ENCODE measurements at places on chromosomes 2 and 18.

- DNase-seq = no peak
Observed at GRCh38 chr2:67930156-67930555, 132.6 kb downstream of the C1D start.

DNA sequence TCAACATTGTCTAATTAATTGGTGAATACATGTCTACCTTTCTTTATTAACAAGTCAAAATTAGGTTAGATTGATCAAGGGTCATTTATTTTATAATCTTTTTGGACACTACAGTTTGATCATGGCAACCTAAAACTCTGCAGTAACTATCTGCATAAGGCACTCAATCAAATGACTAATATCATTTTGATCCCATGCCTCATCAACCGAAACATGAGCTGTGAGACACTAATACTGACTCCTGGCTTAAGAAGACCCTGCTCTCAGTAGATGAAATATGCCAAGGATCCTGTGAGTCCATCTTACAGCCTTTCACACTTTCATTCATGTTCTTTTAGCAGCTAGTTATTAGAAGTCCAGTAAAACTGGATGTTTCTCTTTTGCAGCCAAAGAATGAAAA, 169.4 kb upstream of the CAVIN2 start:
- DNase-seq = no peak

DNA sequence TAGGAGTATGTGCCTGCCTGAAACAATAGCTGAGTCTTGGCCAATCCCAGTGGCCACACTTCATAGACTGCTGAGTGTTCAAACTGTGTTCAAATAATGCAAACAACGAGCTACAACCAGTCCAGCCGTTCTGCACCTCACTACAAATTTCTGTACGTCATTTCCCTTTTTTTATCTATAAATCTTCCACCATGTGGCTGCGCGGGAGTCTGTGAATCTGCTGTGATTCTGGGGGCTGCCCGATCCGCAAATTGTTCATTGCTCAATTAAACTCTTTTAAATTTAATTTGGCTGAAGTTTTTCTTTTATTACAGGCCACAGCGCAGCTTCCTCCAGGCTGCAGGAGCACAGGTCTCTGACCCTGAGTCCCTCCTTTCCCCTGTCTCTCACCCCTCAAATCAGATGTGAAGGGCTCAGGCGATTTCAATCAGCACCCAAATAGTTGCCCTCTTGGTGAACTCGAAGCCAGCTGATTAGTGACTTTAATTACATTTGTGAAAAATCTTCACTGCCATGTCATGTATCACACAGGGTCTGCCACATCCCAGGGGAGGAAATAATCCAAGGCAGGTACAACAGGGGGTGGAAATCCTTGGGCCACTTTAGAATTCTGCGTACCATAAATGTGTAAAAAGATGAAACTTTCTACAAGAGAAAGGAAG, 145.6 kb downstream of the NDUFA10 start:
- DNase-seq = no peak

- no peak for DNase-seq
Observed at GRCh38 chr18:28831476-28831875, 654.5 kb upstream of the CDH2 start.

Measured in CD4-positive, alpha-beta T cell treated with Interleukin-2 at 100 ng/mL for 4 hours (primary cell).